AG04449 (cell line): ENCODE measurements at places on chromosomes 3 and 15.

DNA sequence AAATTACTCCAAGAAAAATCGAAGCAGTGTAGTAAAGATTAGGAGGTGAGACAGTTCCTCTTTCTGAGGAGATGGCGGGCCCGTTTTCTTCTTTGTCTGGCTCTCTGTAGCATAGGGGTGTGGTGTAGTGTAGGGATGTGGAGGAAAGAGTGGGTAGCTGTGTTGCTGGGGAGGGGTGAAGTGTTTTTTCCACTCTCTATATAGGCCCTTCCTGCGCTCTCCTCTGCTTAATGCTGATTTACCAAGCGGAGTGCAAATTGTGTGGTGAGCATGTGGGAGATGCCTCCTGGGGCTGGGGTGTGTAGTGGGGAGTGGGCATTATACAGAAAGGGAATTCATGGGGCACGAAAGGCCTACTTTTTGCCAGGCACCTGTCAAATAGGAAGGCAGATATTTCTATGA is 94.9 kb downstream of the ST6GAL1 start:
- no peak for DNase-seq

DNA sequence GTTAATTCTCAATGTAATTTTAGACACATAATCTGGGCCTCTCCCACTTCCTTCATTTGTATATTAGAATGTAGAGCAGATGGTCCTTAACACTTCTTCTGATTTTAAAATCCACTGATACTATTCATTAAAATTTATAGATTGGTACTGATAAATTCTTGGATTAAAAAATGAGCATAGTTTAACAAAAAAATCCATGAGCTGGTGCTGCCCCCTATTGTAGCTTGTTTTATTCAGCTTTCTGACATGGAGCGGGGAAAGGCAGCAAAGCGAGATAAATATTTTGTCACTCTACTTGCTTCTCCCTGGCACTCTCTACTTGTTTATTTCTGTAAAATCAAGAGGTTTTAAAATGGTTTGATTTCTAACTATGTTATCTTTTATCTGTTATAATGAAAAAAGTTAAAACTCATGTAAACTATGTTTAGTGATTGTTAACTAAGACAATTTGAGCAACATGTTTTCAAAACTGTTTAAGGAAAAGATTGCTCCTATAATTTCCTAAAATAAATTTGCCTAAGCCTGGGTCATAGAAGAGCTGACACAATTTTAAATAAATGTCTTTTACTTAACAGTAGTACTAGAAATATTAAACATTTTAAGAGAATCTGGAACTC is 26.5 kb upstream of the PLOD2 start:
- no peak for DNase-seq

GRCh38 chr15:64444836-64445235 is 15.5 kb upstream of the ZNF609 start:
- DNase-seq, result no peak

GRCh38 chr15:92907229-92907628 is 7.1 kb downstream of the CHD2 start:
- no peak for DNase-seq

DNA sequence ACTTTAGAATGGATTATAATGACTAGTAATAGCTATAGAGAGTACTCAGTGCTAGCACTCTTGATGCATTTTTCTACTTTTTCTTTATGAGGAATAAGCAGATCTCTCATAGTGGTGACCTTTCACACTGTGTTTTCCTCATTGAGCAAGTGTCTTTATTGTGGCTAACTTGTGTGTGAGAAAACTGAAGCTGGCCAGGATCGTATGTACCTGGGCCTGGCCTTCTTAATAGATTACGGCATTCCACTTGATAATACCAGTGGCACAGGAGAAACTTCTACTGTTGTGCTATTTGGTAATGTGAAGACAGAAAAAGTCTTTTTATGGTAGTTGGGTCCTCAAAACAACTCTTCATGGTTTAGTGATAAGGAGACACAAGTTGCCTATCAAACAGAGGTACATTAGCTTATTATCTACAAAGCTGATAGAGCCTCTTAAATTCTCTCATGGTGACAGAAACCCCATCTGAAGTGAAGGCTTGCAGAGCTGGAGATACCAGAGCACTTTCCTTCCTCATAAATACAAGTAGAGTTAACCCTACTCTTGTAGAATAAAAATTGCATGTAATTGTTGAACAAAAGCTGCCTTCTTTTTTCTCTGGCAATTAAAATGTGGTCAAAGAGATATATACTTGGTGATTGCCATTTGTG is 64.6 kb downstream of the LYSMD4 start:
- DNase-seq, result no peak

DNA sequence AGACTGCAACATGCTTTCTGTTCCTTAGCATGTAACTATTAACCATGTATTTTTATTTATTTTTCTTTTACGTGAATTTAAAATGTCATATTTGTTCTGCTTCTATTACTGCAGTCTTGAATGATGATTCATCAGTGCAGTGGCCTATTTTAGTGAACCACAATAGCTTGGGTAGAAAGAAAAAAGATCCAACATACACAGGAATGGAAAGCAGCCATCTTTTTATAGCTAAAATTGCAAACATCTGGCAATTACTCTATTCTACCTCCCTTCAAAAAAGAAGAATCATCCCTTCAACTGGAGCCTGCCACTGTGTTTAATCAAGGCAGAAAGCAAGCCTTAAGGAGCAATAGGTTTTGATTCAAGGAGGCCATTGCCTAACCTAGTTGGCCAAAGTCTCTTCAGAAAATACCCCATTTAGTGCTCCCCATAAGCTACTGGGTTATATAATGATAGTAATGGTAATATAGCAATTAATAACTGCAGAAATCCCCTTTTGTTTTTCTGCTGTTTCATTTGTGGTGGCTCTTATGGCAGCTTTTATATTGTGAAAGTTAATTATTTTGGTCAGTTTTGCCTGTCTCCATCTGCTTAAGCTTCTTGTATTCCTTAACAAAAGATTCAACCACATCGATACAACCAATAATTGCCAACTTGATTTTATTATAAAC is 267.3 kb downstream of the LPP start:
- peak; percentile 86 for DNase-seq
